ENCODE measurements at places on chromosomes 6 and 20.

DNA sequence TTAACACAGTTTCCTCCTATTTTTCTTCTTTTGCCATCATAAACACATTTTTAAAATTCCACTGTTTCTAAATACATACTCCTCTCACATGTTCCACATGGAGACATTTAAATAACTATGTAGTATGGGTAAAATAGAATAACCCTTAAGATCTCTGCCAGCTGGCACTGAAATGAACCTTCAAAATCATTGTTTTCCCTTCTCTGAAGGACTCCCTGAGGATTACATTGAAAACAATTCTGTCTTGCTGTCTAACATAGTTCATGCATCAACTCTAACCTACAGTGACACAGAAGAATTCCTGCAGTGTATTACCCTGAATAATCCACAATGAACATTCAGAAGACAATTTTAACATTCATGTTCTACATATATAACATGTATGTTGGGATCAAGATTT is 1361.8 kb upstream of the CITED2 start:
- no peak for DNase-seq

DNA sequence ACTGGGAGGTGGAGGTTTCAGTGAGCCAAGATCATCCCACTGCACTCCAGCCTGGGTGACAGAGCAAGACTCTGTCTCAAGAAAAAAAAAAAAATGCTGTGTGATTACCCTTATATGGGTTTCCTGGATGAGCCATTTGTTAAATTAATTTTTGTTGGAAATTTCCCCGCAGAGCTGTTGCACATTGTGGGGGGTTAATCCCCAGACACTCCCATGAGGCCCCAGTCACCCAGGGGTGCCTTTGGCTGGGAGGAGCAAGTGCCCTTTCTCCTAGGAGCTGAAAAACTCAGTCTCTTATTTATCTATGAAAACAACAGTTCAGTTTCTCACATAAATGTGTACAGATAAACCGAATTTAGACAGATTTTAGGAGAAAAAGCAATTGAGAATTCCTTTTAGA is 4.7 kb upstream of the DEFB132 start:
- no peak for DNase-seq

- DNase-seq: peak; percentile 71
Measured at GRCh38 chr6:26660000-26660361, 435 bp upstream of the ZNF322 start.

DNA sequence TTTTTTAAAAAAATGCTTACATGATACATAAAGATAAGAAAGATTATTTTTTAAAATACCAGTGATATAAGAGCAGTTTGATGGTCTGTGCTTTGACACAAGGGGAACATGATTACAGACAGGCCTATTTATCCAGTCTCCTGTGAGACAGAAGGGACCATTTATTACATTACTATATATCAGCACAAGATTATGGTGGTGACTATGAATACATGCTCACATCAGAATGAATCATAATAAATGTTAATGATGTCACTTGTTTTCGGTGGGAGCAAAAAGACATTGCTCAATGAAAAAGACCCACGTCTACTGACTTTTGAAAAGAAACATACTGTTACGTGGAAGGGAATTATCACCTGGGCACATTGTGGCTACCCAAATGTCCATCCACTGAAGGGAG is 455.1 kb downstream of the CDC5L start:
- no peak for DNase-seq

DNA sequence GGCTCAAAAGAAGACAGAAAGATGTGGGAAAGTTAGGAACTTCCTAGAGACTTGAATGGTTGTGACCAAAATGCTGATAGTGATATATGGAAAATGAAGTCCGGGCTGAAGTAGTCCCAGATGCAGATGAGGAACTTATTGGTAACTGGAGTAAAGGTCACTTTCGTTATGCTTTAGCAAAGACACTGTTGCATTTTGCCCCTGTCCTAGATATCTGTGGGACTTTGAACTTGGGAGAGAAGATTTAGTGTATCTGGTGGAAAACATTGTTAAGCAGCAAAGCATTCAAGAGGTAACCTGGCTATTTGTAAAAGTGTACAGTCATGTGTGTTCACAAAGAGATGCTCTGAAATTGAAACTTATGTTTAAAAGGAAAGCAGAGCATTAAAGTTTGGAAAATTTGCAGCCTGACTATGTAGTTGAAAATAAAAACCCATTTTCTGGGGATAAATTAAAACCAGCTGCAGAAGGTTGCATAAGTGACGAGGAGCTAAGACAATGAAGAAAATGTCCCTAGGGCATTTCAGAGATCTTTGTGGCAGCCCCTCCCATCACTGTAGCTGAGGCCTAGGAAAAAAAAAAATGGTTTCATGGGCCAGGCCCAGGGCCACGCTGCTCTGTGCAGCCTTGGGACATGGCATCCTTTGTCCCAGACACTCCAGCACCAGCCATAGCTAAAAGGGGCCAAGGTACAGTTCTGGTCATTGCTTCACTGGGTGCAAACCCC is 1692.2 kb downstream of the HACE1 start:
- no peak for DNase-seq

- no peak for DNase-seq
Measured at GRCh38 chr6:150613269-150613668, 13.6 kb downstream of the PLEKHG1 start.

- peak; percentile 25 for DNase-seq
Measured at GRCh38 chr6:1825277-1825676, 215.6 kb downstream of the FOXC1 start.

DNA sequence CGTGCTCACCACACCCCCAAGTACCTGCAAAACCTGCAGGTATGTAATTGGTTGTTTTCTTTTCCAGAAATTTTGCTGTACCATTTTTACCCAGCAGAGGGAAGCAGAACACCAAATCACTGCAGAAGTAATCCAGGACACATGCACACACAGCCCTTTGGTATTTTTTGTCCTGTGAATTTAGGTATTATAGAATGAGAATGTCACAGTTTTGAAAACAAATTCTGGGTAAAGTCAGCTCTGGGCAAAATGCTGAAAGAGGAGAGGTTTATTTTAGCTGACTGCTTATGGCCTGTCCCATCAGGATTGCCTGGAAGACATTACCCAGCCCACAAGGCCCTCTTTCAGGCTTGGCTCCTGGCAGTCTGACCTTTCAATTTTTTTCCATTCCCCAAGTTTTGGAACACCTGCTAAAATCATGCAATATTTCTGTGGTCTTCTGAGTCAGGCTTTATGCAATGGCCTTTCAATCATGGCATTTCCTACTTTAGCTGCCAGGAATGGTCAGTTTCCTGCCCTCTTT is 3.5 kb upstream of the EFHC1 start:
- DNase-seq: peak; percentile 89

DNA sequence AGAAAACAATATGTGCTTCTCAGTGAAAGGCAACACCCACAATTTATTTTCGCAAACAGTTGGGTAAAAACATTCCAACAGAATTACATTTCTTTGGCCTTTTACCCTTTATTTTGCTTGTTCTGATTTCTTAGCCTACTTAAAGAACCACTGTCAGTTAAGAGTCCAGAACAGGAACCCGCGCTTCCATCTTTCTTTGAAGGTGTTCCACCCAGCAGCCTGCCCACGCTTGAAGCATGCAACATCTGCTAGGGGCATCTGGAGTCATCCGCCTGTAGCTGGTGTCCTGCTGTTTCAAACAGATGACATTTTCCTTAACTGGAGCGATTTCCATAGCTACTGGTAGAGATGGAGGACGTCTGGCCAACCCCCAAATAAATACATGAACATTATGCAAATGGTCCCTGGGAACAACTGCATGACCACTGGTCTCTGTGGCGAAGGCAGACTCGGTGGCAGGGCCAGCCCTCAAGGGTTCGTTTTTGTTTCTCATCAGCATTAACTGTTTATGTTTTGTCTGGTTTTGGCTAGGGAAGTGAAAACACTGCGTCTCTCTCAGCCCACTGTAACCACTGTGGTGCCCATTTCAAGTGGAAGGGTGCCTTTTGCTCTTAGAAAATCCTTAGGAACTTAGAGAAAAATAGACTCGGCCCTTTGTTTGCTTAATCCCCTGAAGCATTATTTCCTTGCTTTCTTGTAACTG is 51.6 kb downstream of the LAMA4 start:
- peak; percentile 16 for DNase-seq

DNA sequence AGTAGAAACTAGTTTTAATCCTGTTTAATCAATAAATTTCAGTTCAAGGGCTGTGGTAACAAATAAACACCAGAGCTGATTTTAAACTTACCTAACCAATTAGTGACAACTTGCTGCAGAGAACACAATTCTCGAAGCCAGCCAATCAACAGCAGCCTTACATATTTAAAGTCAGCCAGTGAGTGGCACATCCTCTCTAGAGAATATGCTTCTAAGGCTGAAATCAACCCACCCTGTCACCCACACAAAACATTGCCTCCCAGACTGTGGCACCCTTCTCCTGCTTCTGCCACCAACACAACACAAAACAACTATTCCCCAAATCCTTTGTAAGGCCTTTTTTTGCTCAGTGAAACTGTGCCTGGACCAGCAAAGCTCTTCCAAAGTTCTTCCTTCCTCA is 306.0 kb downstream of the EYA4 start:
- peak; percentile 25 for DNase-seq

GRCh38 chr6:158040051-158040803 is 58.6 kb downstream of the SYNJ2 start:
- no peak for DNase-seq
